ENCODE measurements at places on chromosomes 2 and 18.

- DNase-seq = no peak
Observed at GRCh38 chr18:11533942-11534496, 75.4 kb upstream of the SLC35G4 start.

- DNase-seq = peak; percentile 43
Observed at GRCh38 chr2:230068651-230069055, at the start of gene SLC16A14. Gene SLC16A14 (minus strand): TSS chr2:230068924. CDS start chr2:230059352, 9,572 bp downstream.

DNA sequence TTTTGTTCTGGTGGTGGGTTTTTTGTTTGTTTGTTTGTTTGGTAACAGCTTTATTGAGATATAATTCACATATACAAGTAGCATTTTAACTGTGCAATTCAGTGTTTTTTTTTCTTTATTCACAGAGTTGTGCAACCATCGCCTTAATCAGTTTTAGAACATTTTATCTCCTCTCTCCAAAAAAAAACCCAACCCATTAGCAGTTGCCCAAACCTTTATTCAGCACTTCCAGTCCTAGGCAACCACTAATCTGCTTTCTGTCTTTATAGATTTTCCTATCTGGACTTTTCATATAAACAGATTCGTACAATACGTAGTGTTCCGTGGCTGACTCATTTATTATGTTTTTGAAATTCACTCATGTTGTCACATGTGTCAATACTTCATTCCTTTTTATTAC, 38.7 kb downstream of the CCDC138 start:
- no peak for DNase-seq

DNA sequence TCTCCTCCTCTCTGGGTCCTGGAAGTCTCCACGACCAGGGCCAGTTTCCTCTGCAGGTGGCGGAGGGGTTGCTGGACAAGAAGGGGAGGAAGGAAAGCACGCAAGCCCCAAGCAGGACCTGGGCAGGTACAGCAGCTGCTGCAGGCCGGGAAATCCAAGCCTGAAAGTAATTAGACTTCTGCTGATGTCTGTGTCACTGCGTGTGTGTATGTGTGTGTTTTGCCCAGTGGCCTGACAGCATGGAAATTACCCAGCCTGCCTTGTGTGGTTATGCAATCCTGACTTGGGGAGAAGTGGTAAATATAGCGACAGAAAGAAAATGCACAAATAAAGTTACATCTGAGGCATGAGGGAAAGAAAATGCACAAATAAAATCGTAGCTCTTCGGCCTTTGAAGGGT, 121.8 kb upstream of the ZBTB14 start:
- no peak for DNase-seq

DNA sequence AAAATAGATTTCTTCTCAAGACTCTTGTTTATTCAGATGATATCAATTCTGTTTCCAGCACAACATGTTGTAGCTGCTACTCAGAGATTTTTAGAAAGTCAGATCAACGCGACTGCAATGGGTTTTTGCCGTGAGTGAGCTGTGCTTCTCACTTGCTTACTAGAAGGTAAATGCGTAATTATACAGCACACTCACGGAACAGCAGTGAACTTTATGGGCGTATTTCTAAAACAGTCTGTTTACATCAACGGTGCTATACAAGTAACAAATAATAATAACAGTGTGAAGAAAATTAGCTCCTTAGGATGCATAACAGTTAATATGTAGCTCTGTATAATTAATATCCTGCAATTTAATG, 533.6 kb downstream of the RNF144A start:
- no peak for DNase-seq

DNA sequence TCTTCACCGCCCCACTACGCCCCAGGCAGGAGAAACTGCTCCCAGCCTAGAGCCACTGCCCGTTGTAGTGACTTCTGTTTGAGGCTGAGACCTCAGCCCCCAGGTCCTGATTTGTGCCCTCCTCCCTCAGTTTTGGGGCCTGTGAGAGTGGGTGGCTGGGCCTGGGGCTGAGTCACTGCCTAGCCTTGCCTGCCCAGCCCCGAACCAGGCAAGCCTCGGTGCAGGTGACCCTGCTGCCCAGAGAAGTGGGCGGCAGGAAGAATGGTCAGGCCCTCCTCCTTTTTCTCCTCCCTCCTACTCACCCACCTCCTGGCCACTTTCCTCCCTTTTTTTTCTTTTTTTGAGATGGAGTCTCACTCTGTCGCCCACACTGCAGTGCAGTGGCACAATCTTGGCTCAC, 66.6 kb downstream of the ZFP36L2 start:
- no peak for DNase-seq

All from NCI-H1417 (cell line).